GM23338 (cell line): ENCODE measurements at places on chromosomes 1 and 21. TPM values are rescaled to one million over a fixed set of nuclear protein-coding genes. Genes with fewer than 3 reads are reported as not detected.
A peak's percentile ranks its signal among the peaks of the same experiment; 100 is the strongest.

Gene ITLN2
- 7.0 and 12.8 TPM in 2 replicates for total RNA-seq

Gene RNU1-2
- total RNA-seq: under 0.01 TPM in 1 of 2 replicates, not detected in the other

GRCh38 chr1:225942574-225942973 lies 1.6 kb upstream of the LEFTY2 start:
- no peak for DNase-seq

Gene ACKR1
- total RNA-seq: not detected in 2 replicates

GRCh38 chr1:158362941-158363340 lies 9.2 kb downstream of the CD1E start:
- DNase-seq: no peak

GRCh38 chr1:202029171-202029665 lies 18.8 kb downstream of the ELF3 start:
- no peak for DNase-seq

GRCh38 chr1:150973836-150974579 lies 627 bp downstream of the CERS2 start:
- peak; percentile 53 for DNase-seq

DNA sequence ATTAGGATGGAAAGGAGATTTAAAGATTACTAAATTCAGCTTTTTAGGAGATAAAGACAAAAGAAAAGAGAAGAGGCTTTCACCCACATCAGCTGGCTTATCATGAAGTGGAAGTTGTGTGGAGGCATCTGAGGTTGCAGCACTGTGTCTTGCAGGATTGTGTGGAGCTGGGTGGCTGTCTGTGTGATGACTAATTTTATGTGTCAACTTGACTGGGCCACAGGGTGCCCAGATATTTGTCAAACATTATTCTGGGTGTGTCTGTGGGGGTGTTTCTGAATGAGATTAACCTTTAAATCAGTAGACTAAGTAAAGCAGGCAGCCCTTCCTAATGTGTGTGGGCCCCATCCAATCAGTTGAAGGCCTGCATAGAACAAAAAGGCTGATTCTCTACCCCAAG lies 3.9 kb downstream of the KCNA10 start:
- no peak for DNase-seq

GRCh38 chr21:17536381-17536780 lies 23.5 kb downstream of the CXADR start:
- no peak for DNase-seq

- DNase-seq: peak; percentile 35
These were observed 1.2 kb downstream of the NIPAL3 start for GRCh38 chr1:24416666-24417391.

DNA sequence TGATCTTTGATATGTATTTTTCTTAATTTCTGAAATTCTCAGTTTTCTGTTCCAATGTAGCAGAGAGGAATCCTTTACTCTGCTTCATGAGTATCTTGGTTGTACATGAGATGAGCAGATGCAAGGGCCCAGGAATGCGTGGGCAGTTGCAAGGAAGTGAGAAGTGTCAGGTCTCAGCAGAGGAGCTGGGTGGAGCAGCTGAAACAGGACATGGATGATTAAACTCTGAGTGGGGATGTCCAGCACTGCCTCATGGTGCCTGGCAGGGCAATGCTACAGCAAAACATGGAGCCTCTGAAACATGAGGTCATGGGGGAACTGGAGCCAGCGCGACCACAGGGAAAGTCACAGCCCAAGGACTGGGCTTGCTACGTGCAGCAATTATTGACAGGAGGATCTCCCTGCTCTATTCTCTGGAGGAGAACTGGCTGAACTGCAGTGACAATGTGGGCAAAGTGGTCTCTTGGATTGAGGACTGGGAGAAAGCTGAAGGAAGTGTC lies 48.4 kb downstream of the COLGALT2 start:
- no peak for DNase-seq

DNA sequence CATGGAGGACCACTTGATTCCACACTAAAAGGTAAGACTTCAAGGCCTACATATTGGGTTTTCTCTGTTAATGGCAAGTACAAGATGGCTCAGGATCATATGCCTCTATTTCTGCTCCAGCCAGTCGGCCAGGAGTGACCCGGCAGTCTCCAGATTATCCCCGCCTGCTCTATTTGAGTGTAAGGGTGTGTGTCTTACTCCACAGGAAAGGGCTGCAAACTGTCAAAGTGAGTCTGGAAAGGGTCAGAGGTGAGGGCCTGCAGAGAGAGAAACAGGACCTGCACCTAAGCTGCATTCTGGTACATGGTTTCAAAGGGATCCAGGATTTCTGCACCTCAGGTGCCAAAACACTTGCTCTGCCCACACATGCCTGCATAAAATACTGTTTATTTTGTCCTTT lies 9.2 kb downstream of the ZNF692 start:
- no peak for DNase-seq

DNA sequence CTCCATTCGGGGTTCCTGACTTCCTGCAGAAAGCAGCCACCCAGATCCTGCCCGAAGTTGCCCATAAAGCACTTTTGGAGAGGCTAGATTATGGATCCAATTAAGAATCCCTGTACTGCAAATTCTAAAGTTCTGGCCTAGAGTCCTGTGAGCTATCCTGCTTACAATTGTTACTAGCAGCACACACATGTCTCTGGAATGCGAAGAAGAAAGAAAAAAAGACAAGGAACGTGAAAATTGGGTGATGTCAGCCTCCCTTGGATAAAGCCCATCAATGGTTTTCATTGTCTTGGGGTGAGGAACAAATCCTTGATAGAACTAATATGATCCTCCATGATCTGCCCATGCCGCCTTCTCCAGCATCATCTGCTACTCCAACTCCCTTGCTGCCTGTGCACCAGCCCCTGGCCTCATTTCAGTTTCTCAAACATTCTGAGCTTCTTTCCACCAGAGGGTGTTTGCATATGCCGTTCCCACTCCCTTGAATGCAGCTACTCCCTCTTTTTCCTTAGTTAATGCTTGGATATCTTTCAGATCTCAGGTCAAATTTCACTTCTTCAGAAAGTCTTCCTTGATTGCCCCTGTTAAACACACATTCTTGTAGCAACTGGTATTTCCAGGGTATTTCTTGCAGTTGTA lies 94.0 kb downstream of the ST6GALNAC5 start:
- no peak for DNase-seq

GRCh38 chr21:38148046-38148445 lies 108.7 kb upstream of the KCNJ15 start:
- no peak for DNase-seq

DNA sequence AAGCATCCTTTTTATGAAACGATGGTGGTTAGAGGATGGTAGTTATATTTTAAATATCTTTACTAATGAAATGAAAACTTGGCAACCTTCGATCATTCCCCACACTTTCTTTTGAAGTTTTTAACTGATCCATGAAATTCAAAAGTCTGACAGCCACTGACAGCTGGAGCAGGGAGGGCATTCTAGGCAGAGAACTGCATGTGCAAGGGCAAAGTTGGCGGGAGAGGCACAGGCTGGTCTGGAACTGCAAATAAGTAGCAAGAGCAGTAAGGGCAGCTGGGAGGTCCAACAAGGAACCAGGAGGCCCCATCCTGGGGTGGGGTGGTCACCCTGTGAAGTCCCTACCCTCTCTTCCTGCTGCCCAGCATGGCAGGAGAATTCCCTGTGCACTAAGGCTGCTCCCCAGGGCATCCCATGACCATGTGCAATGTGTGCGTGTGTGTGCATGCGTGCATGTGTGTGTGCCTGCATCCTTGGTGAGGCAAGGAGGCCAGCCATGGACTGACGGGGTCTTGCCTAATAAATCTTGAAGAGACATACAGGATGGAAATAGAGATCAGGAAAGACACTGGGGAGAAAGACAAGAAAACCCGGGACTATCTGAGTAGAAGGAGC lies 33.1 kb upstream of the FOXO6 start:
- DNase-seq: no peak

DNA sequence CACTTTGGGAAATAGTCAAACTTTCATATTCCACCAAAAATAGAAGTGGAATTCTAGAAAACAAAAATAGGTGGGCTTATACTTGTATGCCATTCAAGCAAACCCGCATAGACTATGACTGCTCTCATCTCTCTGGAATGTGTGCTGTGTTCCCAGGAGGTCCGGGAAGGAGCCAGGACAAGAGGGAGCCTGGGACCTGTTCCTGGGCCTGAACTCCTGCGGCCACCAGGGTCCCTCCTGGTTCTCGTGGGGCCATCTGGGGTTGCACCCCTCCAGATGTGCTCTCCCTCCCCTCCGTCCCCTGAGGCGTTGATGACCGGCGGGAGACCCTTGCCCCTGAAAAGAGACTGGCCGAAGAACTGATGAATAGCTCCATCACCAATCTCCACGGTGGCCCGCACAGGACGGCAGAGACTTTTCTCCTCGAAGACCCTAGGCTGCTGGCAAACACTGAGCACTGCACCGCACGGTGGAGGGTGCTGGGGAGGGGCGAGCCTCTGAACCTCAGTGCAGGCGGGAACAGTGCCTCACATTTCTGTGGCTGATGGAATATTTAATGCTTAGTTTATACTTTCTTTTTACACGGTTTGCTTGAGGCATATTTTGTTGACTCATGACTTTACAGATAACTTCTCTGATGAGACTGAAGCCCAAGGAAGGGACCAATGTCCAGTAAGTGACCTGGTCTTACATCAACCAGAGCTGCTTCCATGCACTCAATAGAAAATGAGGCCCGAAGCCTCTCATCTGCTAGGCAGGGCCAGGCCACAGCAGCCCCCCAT lies 9.6 kb upstream of the ADARB1 start:
- no peak for DNase-seq

Gene CFHR5
- not detected in 2 replicates for total RNA-seq

DNA sequence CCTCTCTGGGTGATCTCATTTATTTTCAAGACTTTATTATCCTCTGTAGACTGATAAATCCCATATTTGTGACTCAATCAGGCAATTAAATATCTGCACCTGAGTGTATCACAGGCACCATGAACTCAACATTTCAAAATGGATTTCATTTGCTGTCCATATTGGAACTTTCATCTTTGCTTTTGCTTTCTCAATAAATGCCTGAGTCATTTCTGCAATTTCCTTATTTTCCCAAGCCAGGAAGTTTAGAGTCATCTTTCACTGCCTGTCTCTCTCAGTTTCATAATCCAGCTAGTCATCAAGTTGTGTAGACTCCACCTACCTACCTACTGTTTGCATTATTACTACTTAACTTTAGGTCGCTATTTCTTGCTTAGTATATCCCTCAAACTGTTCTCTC lies 540.9 kb downstream of the LMO4 start:
- DNase-seq: no peak

Gene AMY2A
- not detected in 2 replicates for total RNA-seq

- DNase-seq: no peak
These were observed 96.7 kb downstream of the UCK2 start for GRCh38 chr1:165924117-165924516.

Gene TAL1
- not detected in 2 replicates for total RNA-seq

- no peak for DNase-seq
These were observed 66.7 kb downstream of the COL18A1 start for GRCh38 chr21:45471525-45472221.

Gene LRIG2
- total RNA-seq: 40.4 and 41.8 TPM in 2 replicates

DNA sequence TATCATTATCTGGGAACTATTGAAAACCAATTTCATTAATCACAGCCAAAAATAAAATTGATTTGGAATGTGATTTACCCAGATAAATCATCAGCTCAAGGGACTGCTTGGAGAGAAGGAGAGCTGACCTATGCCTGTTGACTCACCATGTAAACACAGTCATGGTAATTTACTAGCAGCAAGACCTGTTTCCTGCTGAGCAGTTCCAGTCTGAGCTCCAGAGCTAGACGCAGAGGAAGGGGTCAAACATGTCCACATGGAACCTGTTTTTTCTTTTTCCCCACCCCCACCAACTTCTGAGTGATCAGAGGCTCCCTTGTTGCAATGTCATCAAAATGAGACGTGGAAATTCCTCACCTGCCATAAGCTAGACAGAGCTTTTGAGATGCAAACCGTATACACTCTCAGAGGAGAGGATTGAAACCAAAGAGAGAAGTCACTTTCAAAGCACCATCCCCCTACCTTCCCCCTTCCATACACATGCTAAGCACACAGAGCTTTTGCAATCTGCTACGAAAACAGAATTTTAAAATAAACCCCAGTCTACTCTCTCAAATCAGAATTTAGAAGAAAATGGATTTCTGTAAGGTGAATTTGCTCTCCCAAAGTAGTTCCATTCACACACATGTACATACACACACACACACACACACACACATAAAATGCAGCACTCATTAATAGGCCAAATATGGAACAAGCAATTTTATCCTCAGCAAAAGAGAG lies 55.9 kb upstream of the PTGFRN start:
- DNase-seq: peak; percentile 75

Gene NMNAT2
- total RNA-seq: 8.5 and 10.0 TPM in 2 replicates

GRCh38 chr1:246418565-246419312 lies 88.3 kb downstream of the SMYD3 start:
- no peak for DNase-seq

DNA sequence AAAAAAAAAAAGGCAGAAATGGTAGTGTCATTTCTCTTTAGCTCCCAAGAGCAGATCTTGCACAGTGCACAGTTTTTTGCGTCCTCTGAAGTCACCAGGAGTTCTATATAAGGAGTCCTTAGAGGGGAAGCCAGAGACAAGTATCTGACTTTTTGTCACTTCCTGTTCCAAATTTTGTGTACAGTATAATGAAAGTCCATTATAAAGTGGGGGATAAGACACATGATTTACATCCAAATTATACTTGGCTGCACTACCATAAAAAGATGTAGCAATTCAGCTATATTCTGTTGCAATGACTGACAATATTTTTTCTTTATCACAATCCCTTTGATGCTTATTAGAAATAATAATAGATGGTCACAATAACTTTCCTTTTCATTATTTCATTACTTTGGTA lies 1276.9 kb upstream of the ADGRL2 start:
- DNase-seq: no peak

DNA sequence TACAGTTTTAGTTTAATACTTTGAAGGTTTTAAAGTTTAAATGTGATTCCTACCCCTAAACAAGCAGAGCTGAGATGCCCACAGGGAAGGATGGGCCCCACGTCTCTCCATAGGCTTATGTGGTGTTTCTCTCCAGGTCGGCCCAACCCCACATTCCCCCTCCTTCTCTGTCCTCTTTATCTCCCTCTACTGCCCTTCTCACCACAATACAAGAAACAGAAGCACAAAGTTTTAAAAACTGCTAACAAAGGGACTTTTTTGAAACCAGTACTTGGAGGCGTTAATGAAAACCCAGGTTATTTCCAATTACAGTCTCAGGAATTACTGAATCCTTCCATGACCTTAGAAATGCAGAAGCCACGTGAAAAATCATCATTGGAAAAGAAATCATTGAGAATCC lies 324.0 kb downstream of the NTNG1 start:
- DNase-seq: peak; percentile 66

DNA sequence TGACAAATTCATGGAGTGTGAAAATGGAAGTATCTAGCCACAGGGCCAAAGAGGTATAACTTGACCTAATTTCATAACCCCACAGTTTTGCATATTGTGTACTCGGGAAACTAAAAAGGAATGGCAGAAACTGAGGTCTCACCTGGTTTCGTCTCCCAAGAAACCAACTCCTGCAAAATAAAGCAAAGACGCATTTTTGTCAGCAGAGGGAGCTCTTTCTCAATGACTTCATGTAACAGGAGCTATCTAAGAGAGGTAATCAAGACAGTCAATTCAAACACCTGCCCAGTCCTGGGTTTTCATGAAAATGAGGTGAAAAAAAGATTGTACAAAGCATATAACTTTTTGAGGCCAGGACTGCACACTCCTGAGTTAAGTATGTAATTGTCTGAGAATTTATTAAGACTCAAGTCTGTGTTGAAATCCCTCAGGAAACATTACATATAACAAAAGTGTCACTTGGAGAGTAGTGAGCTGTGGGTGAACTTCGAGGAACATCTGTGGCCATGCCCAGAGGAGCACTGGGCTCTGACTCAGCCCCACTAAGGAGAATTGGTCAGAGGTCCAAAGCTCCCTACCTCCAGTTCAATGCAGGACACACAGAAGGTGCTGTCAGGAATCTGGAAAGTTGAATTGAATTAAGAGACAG lies 17.6 kb downstream of the FCRL4 start:
- DNase-seq: peak; percentile 90
